Activated T-cell treated with anti-CD3 and anti-CD28 coated beads for 24 hours (primary cell): ENCODE measurements at places on chromosomes 5 and 9.

GRCh38 chr5:668283-668995 is 24.7 kb downstream of the TPPP start:
- DNase-seq: no peak

- DNase-seq: no peak
Observed at GRCh38 chr9:20479419-20480155, 142.7 kb downstream of the MLLT3 start.

DNA sequence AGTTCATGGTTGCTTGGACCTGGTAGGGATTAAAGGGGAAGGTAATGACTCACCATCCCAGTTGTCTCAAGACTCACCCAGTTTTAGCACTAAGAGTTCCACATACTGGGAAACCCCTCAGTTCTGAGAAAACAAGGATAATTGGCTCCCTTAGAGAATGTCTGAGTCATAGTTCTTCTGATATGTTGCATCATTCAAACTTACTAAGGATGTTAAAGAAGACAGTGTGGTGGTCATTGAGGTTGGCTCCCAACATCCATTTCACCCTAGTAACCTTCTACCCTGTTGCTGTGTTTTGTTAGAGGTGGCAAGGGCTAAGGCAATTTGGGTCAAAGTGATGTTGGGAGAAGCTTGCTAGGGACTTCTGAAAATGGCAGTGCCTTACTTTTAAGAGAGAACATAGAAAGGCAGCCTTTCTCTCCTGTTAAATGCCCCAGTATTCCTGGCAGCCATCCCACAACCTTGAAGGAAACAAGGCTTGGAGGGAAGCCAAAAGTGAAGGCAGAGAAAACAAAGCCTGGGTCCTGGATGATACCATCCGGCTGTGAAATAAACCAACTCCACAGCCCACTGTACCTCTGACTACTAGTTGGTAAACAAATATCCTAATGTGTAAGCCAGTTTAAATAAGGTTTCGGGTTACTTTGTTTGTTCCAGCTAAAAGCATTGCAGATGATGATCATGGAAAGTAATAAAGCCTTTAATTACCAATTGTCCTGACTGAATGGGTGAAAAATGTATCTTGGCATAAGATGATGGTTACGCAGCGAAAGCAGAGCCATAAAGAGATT is 80.4 kb upstream of the ADAMTSL1 start:
- no peak for DNase-seq

DNA sequence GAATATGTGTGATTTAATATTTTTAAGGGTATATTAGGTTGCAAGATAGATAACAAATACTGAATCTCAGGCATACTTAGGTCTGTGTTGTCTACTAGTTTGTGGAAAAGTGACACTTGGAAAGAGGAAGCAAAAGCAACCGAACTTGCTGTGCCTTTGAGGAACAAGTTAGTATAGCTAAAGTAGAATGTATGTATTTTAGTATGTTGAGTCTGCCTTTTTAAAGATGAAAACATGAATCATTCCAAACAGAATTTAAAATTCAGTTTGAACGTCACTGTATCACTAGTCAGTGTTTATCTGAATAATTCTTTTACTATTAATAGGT is 12.9 kb downstream of the TLE4 start:
- no peak for DNase-seq

GRCh38 chr9:127336086-127336485 is 60.9 kb upstream of the SLC2A8 start:
- no peak for DNase-seq
